ENCODE measurements at places on chromosomes 16 and 17.

GRCh38 chr17:76725580-76726230, 701 bp downstream of the JMJD6 start:
- peak; percentile 30 for DNase-seq

DNA sequence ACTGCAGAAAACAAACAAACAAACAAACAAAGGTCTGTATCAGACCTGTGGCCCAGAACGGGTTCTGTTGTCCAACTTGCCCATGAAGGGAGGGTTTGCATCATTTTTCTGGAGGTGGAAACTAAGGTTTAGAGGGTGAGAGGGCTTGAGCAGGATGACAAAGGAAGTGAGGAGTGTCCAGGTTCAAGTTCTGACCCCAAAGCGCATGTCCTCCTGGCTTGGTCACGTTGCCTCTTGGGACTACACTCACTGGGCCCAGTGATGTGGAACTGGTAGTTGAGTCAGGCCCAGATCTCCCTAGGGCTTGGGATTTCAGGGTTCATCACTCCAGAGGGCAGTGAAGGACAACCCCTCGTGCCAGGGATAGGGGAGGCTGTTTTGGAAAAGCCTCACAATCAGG, 1.8 kb downstream of the SREBF1 start:
- no peak for DNase-seq

DNA sequence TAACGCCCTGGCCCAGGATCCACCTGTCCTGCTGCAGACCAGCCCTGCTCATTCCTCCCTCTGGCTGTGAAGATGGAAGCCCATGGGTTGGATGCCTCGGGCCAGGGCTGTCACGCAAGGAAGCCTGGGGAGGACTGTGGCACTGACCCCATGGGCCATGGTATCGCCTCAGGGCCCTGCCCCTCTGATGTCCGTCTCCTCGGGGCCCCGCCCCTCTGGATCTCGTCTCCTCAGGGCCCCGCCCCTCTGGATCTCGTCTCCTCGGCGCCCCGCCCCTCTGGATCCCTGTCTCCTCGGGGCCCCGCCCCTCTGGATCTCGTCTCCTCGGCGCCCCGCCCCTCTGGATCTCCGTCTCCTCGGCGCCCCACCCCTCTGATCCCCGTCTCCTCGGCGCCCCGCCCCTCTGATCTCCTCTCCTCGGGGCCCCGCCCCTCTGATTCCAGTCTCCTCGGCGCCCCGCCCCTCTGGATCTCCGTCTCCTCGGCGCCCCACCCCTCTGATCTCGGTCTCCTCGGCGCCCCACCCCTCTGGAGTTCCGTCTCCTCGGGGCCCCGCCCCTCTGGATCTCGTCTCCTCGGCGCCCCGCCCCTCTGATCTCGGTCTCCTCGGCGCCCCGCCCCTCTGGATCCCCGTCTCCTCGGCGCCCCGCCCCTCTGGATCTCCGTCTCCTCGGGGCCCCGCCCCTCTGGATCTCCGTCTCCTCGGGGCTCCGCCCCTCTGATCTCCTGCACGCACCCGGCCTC, 24.0 kb downstream of the METRNL start:
- no peak for DNase-seq

DNA sequence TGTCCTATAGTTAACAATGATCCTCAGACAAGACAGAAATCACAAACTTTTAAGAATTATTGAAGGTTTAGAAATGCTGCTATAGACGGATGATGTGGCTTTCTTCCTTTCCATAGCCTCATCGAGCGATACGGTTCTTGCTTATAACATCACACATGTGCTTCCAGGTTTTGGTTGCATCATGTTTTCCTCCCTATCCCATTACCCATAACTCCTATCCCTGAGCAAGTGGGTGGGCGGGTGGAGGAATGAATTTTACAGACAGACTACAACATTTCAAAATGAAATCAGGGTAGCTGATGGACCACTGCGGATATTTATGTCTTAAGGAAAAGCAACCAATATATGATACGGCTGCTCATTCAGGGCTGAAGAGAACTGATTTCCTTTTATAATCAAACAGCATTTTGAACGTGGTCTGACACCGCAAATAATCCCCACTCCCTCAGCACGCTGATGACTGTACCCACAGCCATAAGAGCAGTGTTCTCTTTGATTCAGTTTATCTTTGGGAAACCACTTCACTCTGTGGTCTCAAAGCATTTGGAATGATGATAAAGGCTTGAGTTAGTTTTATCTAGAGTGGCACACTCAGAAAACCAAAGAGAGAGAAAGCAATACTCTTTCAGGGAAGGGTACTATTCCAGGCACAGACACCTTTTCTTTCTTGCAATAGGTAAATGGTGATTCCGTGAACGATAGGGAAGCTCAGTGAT, 4.6 kb upstream of the AKTIP start:
- DNase-seq: no peak

DNA sequence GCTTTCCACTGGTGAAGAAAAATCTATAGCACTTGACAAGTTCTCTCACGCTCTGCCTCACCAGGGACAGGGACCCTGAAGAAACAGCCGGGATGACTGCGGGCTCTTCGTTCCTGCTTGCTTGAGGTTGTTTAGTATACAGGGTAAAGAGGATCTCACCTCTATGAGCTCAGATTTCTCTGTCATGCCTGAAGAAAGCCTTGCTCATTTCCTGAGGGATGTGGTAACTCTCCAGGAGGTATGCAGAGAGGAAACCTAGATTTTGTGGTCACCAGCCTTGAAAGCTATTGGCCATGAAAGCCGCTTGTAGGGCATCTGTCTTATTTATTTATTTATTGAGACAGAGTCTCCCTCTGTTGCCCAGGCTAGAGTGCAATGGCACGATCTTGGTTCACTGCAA, 23.2 kb downstream of the USP43 start:
- DNase-seq: peak; percentile 5
